ENCODE measurements at places on chromosomes 1 and 21.

- DNase-seq: no peak
Observed at GRCh38 chr1:4700801-4701200, 46.4 kb downstream of the AJAP1 start.

DNA sequence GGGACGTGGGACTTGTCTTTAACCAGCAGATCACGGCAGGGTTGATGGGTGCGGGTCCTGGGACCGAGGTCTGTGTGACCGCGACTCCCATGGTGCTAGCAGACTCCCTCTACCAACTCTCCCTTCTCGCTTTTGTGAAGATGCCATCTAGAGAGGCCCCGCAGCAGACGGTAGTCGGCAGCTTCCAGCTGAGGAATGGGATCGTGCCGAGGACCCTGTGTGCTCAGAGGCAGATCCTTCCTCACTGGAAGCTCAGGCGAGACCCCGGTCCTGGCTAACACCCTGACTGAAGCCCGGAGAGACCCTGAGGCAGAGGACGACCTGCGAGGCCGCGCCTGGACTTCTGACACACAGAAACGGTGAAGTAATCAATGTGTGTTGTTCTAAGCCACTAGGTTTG lies 12.5 kb upstream of the SPATC1L start:
- DNase-seq: peak; percentile 22

- no peak for DNase-seq
Observed at GRCh38 chr21:25029580-25029979, 577.7 kb downstream of the MRPL39 start.

DNA sequence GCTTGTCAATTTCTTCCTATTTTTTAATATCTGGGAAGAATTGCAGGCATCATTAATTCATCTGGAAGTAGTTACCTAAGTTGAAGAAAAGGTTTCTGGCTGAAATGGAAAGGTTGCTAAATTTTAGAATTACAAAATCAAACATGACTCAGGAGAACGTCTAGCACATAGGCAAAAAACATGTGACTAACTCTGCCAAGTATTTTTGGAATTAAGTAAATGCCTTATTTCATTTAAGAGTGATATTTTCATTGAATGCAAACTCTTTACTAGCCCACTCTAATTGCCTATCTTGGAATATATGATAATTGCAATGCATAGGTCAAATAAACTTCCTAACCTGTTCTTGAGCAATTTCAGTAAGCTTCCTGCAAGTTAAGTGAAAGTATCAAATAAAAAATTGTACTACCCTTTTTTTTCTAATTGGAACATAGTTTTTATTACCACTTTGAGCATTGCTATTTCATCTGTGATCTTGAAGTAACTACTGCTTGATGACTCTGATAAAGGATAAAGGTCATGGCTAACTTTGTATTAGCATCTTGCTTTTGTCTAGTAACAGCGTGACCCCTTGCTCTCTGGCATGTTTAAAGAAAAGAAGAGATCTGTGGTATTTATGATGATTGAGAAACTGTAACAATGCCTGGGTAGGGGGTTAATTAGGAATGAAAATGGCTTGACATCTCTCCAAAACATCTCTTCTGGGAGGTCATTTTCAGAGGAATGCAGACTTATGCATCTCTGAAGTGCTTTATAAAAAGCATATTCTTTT lies 208.3 kb upstream of the NCAM2 start:
- no peak for DNase-seq

DNA sequence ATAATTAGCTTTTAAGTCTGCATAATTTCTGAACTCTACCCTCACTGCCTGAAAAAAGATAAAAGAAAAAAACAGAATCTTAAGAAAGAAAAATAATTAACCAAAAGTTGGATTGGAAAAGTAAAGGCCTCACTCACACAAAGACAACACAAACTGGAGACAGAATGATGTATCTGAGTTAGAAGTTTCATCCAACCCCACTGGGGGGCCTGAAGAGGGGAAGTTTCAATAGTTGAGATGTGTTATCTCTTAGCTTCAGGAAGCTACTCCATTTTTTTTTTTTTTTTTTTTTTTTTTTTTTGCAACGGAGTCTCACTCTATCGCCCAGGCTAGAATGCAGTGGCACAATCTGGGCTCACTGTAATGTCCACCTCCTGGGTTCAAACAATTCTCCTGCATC lies 19.9 kb downstream of the SYDE2 start:
- DNase-seq: no peak

GRCh38 chr1:203306089-203306964 lies 1.0 kb downstream of the BTG2 start:
- DNase-seq: peak; percentile 56

- DNase-seq: no peak
Observed at GRCh38 chr1:48718705-48719104, 58.0 kb downstream of the BEND5 start.

DNA sequence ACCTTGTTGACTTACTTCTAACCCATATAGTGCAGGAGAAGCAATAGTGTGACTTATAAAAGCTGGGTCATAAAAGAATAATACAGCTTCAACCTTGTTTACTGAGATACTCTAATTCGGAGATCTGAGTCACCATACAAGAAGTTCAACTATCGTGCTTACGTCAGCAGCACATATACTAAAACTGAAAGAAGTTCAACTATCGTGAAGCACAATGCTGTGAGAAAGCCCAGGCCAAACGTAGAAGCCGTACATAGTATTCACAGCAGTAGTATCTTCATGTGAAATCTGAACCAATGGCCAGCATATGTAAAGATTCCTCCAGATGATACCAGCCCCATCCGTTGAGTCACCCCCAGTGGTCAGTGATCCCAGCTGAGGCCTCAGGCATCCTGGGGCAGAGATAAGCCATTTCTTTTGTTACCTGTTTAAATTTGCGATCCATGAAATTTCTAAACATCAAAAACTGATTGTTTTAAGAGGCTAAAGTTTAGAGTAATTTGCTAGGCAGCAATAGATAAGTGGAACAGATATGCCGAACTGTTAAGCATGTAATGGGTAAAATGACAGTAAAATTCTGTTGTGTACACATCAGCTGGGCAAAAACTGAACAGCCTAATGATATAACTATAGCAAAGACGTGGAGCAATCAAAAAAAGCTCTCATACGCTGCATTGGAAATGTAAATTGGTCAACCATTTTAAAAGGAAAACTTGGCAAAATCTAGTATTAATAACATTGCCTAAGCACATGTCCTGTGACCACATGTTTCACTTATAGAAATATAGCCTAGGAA lies 53.9 kb upstream of the SAMD13 start:
- DNase-seq: no peak

DNA sequence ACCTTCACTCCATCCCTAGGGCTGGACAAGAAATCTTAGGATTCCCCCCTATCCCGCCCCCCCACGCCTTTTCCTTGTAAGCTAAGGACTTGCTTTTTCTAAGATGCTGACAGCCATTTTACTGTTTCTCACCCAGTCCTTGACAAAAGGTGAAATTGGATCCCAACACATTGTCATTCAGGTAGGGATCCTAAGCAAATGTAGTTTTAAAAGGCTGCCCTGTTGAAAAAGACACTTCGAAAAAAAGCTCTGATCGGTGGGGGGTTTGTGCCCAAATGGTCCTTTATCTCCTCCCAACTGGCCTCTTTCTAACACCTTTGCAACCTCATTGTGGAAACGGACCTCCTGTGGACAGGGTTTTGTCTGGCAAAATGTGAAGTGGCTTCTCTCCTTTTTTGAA lies 2.9 kb downstream of the CACHD1 start:
- no peak for DNase-seq
